Natural killer cell treated with Interleukin-12 subunit alpha and Interleukin-12 subunit beta and Interleukin-15 and Interleukin-18, amount 100 ng/mL, for 72 hours (primary cell): ENCODE measurements at places on chromosomes 16 and 17. TPM values are rescaled to one million over a fixed set of nuclear protein-coding genes. Genes with fewer than 3 reads are reported as not detected.

KRTAP1-1 gene
- total RNA-seq: not detected

KRT36 gene
- not detected for total RNA-seq

DNA sequence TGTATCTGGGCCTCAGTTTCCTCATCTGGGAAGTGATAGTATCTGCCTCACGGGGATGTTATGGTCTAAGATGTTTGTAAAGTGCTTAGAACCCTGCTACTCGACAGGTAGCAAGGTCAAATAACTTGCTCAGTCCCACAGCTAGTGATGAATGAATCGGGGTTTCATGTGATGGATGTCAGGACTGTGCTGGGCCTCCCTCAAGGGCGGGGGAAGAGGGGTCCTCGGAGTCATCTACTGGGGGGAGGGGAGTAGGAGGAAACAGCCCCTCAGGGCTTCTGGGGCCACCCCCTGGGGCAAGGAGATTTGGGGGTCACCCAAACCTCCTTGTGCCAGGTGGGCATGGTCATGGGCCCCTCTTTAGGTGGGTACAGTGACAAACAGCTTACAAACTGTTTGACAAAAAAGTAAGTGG lies 732 bp downstream of the PNPO start:
- peaks cover 35% of the 10 kb centered on the region for H3K4me1 ChIP-seq
- peak overlapping the region; percentile 54 for H3K27ac ChIP-seq
- peak overlapping the region; percentile 80 for H3K4me3 ChIP-seq

- H3K4me3 ChIP-seq: no peak overlapping the region
- peak; percentile 57 for DNase-seq
- no peaks in the 10 kb centered on the region for H3K4me1 ChIP-seq
- H3K27ac ChIP-seq: peak overlapping the region; percentile 34
- H3K36me3 ChIP-seq: no peaks in the 10 kb centered on the region
These were observed 42.3 kb downstream of the ABR start for GRCh38 chr17:1137465-1137894.

GRCh38 chr16:48609652-48610029 lies 339 bp downstream of the N4BP1 start:
- DNase-seq: no peak
- H3K4me3 ChIP-seq: no peak overlapping the region
- peaks cover 6% of the 10 kb centered on the region for H3K36me3 ChIP-seq
- peak overlapping the region; percentile 92 for H3K27ac ChIP-seq
- peaks cover 37% of the 10 kb centered on the region for H3K4me1 ChIP-seq
